ENCODE measurements at places on chromosomes 12 and 14.

DNA sequence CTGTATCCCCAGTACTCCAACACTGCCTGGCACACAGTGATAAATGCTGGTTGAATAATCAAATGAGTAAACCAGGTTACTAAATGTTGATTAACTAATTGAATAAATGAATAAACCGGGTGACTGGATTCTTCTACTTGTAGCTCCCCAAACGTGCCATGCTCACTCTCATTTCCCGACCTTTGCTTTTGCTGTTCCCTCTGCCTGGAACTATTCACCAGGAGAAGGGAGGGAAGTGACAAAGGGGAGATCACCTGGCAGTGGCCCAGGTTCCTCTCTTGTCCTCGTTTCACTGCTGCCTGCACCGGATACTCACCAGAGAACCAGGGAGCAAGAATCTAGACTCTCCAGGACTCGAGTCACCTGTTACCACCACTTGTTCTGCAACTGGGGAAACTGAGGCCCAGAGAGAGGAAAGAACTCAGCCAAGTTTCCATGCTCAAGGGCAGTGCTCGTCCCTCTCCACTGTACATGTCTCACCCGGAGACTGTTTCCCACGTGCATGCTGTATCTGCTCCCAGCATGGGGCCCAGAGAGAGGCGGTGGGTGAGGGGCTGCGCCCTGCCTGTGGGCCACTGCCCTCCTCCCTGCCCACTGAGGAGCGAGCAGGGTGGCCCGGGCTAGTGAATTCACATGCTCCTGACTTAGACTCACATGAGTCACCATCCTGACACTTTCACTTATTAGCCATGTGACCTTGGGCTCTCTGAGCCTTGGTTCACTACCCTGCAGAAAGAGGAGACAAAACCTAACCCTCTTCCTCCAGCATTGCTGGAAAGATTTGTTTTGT, 17.7 kb upstream of the POP5 start:
- DNase-seq = no peak

GRCh38 chr14:99316281-99317163, 44.5 kb upstream of the BCL11B start:
- DNase-seq = no peak

DNA sequence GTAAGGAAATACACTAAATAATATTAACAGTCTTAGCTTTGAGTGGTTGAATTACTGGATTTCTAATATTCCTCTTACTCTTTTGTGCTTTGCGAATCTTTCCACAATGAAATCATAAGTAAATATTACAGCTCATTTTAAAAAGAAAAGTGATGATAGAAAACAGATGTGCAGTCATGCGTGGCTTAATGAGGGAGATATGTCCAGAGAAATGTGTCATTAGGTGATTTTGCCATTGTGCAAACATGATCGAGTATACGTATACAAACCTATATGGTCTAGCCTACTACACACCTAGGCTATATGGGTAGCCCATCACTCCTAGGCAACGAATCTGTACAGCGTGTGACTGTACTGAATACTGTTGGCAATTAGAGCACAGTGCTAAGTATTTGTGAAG, 59.3 kb downstream of the SLC15A5 start:
- no peak for DNase-seq

- no peak for DNase-seq
Observed at GRCh38 chr12:2051700-2052621, 826 bp upstream of the CACNA1C start.
